ENCODE measurements at places on chromosomes 13 and 19.

GRCh38 chr13:22061371-22061805, 390.5 kb downstream of the FGF9 start:
- no peak for DNase-seq

DNA sequence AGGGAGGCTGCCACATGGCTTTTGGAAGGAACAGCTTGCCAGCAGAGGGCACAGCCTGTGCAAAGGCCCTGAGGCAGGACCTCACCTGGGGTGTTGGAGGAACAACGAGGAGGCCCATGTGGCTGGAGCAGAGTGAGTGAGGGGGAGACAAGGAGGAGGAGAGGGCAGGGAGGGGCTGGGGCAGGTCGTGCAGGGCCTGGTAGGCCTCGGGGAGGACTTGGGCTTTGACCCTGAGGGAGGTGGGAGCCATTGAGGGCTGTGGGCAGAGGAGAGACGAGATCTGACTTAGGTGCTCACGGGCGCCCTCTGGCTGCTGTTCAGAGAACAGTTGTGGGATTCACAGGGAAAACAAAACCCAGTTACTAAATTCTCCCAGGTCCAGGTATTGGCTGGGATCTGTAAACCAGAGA, 25.2 kb downstream of the ZNRF4 start:
- no peak for DNase-seq

DNA sequence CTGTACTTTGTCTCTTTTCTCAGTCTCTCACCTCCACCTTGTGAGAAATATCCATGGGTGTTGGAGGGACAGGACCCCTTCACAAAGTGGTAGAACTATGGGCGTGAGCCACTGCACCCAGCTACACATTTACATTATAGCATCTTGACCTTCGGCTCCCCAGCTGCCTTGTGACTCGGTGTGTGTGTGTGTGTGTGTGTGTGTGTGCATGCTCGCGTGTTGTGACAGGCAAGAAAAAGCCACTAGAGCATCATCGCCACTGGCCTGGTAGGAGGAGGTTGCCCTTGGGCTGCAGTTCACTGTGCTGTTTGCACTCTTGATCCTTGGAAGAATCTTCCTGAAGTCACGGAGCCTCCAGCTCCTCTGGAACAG, 13.7 kb upstream of the ZNF888 start:
- DNase-seq, result no peak

- DNase-seq, result no peak
Measured at GRCh38 chr19:35011737-35012682, 11.9 kb downstream of the GRAMD1A start.

GRCh38 chr19:19738564-19738963, 5.7 kb upstream of the ZNF14 start:
- DNase-seq, result no peak

DNA sequence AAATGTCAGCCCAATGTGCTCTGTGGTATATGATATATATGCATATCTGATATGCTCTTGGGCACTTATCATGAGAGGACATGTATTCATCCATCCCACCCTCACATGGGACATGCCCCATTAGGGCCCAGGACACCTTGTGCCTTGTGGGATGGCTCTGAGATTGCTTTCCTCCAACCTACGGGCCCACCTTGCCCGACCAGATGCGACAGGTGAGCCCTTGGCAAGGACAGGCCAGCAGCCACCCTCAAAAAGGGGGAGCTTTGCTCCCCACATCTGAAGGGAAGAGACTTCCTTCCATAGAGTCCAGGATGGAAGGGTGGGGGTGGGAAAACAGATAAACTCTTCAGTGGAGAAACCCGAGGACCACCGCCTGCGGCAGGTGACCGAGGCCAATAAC, 58.6 kb downstream of the SLC7A1 start:
- DNase-seq, result no peak

GRCh38 chr13:51267622-51268021, 45.4 kb downstream of the FAM124A start:
- DNase-seq, result no peak

DNA sequence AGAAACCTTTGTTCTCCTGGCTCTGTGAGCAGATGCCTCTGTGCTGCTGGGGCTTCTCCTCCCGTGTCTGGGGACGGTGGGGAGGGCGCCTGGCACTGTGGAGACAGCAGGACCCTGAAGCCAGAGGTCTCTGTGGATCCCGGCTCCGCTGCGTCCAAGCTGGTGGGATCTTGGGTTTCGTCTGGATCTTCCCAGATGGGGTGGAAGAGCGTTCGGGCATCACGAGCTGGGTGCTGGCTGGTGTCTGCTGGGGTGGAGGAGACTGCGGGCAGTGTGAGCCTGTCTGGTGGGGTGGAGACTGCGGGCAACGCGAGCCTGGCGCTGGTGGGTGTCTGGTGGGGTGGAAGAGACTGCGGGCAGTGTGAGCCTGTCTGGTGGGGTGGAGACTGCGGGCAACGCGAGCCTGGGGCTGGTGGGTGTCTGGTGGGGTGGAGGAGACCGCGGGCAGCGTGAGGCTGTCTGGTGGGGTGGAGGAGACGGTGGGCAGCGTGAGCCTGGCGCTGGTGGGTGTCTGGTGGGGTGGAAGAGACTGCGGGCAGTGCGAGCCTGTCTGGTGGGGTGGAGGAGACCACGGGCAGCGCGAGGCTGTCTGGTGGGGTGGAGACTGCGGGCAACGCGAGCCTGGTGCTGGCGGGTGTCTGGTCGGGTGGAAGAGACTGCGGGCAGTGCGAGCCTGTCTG, 5.6 kb downstream of the TEX29 start:
- DNase-seq, result no peak

GRCh38 chr13:90947976-90948375, 399.5 kb upstream of the MIR17HG start:
- DNase-seq, result no peak

DNA sequence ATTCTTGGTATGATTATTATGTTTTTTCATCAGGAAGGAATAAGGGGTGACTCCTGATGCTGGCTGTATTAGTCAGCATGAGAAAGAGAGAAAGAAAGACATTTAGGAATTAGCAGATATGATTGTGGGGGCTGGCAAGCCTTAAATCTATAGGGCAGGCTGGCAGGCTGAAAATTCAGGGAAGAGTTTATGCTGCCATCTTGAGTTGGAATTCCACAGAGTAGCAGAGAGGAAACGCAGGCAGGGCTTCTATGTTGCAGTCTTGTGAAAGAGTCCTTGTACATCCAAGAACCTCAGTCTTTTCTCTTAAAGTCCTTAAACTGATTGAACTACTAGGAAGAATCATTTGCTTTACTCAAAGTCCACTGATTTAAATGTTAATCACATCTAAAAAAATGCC, 262.7 kb upstream of the SLC10A2 start:
- DNase-seq, result no peak

DNA sequence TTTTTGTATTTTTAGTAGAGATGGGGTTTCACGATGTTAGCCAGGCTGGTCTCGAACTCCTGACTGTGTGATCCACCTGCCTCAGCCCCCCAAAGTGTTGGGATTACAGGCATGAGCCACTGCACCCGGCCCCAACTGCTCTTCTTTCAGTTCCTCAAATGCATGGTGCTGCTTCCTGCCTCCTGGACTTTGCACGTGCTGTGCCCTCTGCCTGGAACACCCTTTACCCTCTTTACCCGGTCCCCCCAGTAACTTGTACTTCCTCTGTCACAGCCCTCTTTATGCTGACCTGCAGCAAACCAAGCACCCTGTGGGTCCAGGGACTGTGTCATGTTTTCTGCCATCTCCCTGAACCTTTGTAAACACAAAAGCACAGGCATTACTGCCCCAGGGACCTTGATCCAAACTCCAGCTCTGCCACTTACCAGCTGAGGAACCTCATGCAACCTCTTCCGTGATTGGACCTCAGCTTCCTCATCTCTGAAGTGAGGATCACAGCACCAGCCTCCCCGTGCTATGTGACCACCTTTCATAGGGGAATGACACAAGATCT, 3.8 kb downstream of the BLVRB start:
- no peak for DNase-seq

DNA sequence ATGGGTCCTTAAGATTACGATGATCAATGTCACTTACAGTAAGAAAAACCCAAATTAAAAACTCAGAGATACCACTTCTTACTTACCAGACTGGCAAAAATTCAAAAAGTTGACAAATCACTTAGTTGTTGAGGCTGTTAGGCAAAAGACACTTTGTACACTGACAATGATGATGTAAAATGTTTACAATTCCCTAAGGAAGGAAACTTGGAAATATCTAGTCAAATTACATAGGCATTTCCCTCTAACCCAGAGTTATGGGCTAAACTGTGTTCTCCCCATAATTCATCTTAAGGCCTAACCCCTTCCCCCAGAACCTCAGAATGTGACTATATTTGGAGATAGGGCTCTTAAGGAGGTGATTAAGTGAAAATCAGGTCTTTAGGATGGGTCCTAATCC, 12.0 kb downstream of the TGDS start:
- no peak for DNase-seq

DNA sequence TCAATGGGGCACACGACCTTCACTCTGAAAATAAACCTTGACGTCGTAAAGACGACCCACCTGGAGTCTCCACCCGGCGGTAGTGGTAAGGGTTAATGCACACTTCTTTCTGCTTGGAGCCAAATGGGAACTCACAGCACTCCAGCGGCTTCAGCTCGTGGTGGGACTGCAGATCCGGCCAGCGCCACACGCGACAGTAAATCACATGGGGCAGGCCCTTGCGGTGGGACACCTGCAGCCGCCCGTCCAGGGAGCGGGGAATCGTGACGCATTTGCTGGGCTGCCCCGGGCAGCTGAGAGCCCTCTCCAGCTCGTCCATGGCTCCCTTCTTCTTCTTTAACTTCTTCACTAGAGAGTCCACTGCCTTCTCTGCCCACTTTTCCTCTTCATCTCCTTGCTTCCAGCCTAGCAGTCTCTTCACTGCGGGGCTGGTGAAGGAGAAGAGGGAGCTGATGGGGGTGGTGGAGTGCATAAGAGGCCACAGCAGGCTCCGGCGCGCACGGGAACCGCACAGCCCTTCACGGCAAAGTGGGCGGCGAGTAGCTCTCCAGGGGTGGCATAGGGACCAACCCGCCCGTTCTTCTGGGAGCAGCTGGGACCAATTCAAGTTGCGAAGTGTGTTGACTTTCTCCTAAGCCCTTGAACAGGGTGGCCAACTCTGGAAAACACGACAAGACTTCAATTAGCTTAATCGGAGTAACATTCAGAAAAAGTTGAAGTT, 40.7 kb downstream of the SMAD9 start:
- DNase-seq, result no peak

GRCh38 chr13:39317291-39317690, 279.0 kb downstream of the NHLRC3 start:
- no peak for DNase-seq

- DNase-seq, result no peak
Measured at GRCh38 chr13:34003656-34004055, 185.7 kb downstream of the RFC3 start.

DNA sequence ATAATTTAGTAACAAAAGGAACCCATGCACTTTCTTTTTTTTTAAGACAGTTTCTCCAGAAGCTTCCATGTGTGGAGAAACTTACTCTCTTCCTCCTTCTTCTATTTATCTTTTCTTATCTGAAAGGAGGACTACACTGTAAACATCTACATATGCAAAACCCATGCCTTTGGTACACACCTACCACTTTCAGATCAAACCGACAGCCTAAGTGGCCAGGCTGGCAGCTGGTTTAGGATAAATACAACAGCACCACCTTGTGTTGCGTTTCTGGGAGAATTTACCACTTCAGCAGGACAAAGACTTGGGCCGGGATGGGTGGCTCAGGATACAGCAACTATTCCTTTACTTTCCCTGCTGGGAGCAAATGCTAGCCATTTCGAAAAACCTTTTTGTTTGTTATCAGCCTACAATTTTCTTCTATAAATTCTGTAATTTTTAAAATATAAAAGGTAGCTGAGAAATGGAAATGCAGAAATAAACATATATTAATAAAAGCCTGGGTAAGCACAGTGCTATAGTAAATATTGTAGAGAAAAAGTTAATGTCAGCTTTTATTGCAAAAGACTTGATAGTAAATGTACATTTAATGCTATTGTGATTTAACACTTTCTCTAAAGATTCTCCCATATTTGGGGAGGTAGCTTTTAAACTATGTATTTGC, 94.0 kb upstream of the RFC3 start:
- DNase-seq, result peak; percentile 22

DNA sequence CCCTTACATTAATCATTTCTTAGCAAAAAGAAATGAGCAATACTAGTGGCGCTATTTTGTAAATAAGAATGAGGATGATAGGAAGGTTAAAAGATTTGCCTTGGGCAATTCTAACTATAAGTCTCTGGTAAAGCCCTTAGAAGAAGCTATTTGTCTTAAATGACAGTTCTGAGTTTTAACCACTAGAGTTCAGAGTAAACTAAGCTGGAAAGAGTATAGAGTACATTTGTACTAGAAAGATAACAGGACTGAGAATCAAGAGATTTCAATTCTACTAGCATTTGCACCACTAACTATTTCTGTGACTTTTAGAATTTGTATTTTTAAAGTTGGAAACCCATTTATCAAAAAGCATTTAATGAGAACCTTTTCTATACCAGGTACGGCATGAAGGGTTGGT, 750.3 kb downstream of the OLFM4 start:
- DNase-seq, result no peak
